ENCODE measurements at places on chromosomes 7 and 10.

DNA sequence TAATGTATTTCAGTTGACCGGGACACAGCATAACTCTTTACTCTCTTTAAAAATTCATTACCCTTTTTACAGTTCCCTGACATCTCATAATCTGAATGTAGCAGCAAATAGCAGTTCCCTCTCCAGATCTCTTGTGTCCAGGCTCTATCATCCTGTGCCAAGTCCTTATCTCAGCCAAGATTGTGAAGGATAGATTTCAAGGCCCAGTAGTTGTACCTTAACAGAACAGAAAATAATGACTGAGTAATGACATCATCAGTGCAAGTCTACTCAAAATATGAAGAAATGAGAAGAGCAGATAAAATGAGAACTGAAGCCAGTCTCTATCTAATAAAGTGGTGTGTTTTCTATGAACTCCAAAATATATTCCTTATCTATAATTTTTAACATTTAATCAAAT, 92.6 kb downstream of the TFEC start:
- DNase-seq = no peak

DNA sequence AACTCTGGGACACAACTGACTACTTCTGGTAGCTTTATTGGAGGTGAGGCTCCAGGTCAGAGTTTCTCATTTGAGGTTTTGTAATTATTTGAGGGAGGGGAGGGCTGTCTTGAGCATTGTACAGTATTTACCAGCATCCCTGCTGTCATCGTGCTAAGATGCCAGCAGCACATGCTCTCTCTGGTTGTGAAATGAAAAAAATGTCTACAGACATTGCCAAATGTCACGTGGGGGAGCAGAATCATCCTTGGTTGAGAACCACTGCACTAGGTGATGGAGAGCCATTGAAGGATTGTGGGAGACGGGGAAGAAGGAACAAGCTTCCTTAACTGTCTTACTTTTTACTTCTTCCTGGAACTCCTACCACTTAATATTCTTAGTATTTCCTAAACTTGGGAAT, 5.0 kb downstream of the SEPTIN7 start:
- DNase-seq = no peak

DNA sequence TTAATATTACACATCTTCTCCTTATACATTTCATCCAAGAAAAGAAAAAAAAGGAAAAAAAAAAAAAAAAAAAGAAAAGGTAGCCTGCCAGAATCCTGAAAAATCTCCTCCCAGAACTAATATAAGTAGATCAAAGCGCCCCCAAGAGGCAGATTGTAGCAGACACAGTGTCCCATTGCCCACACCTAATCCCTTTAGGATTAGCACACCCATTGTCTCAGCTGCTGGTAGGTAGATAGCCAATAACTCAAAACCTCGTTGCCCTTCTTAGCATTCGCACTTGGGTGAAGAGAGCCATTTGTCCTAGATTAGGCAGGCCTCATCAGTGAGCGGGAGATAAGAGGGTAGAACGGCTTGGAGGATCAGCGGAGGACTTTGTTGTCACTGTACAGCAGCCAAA, 100.2 kb upstream of the SORCS1 start:
- no peak for DNase-seq

DNA sequence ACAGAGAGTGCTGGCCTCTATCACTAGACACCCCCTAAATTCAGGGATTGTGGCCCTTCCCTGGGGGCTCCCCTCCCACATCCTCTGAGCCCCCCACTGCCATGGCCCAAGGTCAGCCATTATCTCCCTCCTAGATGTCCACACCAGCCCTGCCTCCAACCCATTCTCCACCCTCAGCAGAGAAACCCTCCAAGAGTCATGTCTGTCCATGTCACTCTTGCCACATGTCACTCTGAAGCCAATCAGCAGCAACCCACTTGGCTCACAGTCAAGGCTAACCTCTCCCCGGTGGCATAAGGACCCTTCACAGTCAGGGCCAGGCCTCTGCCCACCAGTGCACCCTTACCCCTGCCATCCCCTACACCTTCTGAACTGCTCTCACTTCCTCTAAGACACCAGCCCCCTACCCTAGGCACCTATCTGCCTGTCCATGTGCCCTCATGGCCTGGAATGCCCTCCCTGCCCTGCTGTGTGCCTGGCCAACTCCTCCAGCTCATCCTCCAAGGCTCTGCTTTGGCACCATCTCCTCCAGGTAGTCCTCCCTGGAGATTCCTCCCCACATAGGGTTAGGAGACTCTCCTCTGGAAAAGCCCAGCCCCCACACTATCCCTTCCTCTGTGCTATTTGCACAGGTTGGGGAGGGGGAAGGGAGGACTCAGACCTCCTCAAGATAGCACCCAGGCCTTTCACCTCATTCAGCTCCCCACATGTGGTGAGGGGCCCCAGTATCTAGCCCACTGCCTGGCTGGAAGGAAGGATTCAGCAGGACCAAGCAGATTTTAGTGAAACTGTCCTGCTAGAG, 83.7 kb downstream of the GRID1 start:
- no peak for DNase-seq

DNA sequence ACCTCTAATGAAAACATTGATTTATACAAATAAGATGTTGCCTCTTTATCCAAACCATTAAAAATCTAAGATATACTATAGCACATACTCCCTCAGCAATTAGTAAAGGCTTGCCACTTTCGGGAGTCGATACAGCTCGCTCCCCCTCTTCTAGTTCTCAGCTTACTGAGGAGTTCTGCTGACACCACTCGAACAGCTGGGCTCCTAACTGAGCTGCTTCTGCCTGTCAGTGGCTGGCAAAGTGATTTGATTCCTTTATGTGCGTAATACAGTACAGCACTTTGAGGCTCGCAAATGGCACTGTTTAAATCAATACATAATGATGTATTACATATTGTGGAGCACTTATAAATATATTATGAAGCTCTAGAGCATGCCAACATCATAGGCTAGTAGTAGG, 241.8 kb downstream of the CREB5 start:
- no peak for DNase-seq

- DNase-seq = no peak
Measured at GRCh38 chr7:47228386-47229014, 353.4 kb downstream of the TNS3 start.

GRCh38 chr10:73810735-73811465, 498 bp downstream of the NDST2 start:
- DNase-seq = peak; percentile 12
